ENCODE measurements at places on chromosomes 12 and 14. TPM values are rescaled to one million over a fixed set of nuclear protein-coding genes. Genes with fewer than 3 reads are reported as not detected.

- no peak for DNase-seq
These were observed 1.5 kb upstream of the ZBTB42 start for GRCh38 chr14:104799244-104800014.

SSPN gene
- 1.6 TPM for total RNA-seq

GRCh38 chr12:93582351-93582750 is 9.9 kb downstream of the SOCS2 start:
- DNase-seq, result no peak

DNA sequence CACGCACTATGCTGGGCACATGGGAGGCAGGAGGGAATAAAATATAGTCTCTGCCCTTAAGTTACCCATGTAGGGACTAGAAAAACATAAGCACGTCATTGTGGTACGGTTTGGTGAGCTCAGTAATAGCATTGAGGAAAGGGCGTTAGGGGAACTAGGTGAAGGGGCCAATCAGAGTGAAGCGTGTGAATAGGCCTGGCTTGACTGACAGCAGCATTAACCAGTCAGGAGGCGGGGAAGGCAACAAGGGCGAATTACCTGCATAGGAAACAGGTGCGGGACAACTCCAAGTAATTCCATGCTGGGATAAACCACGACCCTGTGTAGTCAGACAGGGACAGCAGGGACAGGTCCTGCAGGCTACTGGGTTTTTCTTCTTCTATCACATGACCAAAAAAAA is 107.7 kb downstream of the UNC79 start:
- DNase-seq, result no peak

DNA sequence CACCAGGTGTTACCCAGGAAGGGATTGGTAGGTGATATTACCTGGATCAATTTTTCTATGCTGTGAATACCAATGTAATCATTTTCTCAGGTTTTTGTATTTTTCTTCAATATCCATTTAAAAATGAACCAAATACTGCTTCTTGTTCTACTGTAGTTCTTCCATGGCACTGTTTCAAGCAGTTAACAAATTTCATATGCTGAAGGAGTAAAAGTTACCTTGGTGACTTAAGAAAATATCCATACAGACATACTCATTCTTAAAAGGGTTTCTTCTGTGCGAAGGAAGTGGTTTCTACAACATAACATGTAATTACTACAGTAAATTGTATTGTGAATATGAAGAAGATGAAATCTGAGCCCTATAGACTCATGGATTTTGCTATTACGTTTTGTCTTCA is 222.5 kb downstream of the TMEM117 start:
- DNase-seq, result no peak

GUCY2C gene
- not detected for total RNA-seq

All from epithelial cell of proximal tubule (primary cell).